ENCODE measurements at places on chromosomes 6 and 20. TPM values are rescaled to one million over a fixed set of nuclear protein-coding genes. Genes with fewer than 3 reads are reported as not detected.

ARG1 gene
- total RNA-seq, result not detected

TSPO2 gene
- not detected for total RNA-seq

STMND1 gene
- not detected for total RNA-seq

GCNT2 gene
- total RNA-seq, result 0.99 TPM

ZNF165 gene
- 0.29 TPM for total RNA-seq

IP6K3 gene
- total RNA-seq, result 0.50 TPM

ULBP1 gene
- total RNA-seq, result 0.44 TPM

NKX2-2 gene
- not detected for total RNA-seq

HLA-DRB1 gene
- total RNA-seq, result 0.17 TPM

ISM1 gene
- not detected for total RNA-seq

FAM209B gene
- total RNA-seq, result not detected

SLC2A10 gene
- total RNA-seq, result 90.1 TPM

HLA-DRB5 gene
- total RNA-seq, result 0.15 TPM

COL11A2 gene
- total RNA-seq, result 0.15 TPM

SLC35F1 gene
- total RNA-seq, result under 0.01 TPM

RNF5 gene
- total RNA-seq, result 17.5 TPM

WFDC12 gene
- not detected for total RNA-seq

DDX27 gene
- total RNA-seq, result 39.7 TPM

LRP11 gene
- total RNA-seq, result 125 TPM

ADGRB3 gene
- total RNA-seq, result 0.15 TPM

CALHM4 gene
- not detected for total RNA-seq

MCCD1 gene
- not detected for total RNA-seq

SYCP2 gene
- 0.50 TPM for total RNA-seq

ALDH8A1 gene
- 0.33 TPM for total RNA-seq

RIPPLY2 gene
- 0.29 TPM for total RNA-seq

POU3F2 gene
- total RNA-seq, result not detected

AGER gene
- 0.50 TPM for total RNA-seq

SLC22A16 gene
- total RNA-seq, result 0.15 TPM

EPB41L1 gene
- total RNA-seq, result 28.9 TPM

KCNK16 gene
- total RNA-seq, result not detected
